ENCODE measurements at places on chromosomes 1 and 21.

DNA sequence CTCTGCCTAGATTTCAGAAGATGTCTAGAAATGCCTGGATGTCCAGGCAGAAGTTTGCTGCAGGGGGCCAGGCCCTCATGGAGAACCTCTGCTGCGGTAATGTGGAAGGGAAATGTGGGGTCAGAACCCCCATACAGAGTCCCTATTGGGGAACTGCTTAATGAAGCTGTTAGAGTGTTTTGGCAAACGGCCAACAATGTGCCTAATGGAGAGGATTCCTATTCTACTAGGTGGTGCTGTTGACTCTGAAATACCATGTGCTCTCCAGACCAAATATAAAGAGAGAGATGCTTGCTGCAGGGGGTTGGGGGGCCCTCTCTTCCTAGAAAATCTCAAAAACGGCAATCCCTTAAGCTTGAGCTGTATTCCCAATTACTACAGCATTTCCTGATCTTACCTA is 57.1 kb upstream of the DR1 start:
- peak; percentile 6 for DNase-seq

- no peak for DNase-seq
Observed at GRCh38 chr1:41024953-41025352, 3.4 kb upstream of the SLFNL1 start.

GRCh38 chr1:232754930-232755329 is 50.3 kb upstream of the MAP10 start:
- no peak for DNase-seq

- no peak for DNase-seq
Observed at GRCh38 chr1:226657895-226658545, 81.1 kb downstream of the ITPKB start.

DNA sequence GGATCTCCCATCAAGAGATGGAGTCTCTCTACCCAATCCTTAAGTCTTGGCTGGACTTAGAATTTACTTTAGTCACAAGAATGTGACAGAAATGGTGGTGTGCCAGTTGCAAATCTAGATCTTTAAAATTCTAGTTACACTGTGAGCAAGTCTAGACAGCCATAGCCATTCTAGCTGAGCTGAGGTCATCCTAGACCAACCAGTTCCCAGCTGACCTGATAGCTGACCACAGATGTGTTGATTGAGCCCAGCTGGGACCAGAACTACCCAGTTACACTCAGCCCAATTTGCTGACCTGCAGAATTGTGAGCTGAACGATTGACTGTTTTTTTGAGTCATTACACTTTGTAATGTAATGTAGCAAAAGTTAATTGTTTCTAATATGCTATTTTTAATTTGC is 251.8 kb downstream of the ADGRL2 start:
- no peak for DNase-seq

GRCh38 chr1:236123563-236123962 is 18.8 kb upstream of the GPR137B start:
- DNase-seq, result no peak

- no peak for DNase-seq
Observed at GRCh38 chr1:206710460-206710823, 25.7 kb downstream of the MAPKAPK2 start.

DNA sequence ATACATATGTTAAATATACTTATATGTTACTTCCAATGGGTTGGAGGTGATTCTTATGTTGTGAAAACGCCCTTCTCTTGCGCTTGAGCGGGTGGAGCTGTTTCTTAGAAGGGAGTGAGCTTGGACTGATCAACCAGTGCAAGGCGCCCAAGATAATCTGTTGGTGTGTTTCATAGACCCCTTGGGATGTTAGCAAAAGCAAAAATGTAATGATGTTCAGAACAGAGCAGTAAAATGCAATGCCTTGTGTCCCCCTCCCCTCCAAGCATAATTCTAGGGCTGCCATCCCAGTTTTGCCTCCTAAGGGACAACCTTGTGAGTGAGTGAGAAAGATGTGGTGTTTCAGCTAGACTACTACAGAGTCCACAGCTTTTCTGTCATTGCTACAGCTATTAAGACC is 6.2 kb upstream of the CD34 start:
- DNase-seq, result no peak

GRCh38 chr21:37711836-37712568 is 204.3 kb downstream of the KCNJ6 start:
- peak; percentile 76 for DNase-seq

DNA sequence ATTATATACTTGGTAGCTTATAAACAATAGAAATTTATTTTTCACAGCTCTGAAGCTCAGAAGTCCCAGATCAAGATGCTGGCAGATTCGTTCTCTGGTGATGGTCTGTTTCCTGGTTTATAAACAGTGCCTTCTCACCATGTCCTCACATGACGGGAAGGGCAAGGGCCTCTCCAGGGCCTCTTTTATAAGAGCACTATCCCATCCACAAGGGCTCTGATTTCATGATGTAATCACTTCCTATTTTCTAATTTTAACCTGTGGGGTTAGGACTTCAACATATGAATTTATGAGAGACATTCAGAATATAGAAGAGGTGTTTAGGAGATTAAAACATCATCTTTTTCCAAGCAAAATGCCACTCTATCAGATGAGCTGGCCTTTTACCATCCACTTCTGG is 32.1 kb upstream of the PLPPR4 start:
- no peak for DNase-seq

DNA sequence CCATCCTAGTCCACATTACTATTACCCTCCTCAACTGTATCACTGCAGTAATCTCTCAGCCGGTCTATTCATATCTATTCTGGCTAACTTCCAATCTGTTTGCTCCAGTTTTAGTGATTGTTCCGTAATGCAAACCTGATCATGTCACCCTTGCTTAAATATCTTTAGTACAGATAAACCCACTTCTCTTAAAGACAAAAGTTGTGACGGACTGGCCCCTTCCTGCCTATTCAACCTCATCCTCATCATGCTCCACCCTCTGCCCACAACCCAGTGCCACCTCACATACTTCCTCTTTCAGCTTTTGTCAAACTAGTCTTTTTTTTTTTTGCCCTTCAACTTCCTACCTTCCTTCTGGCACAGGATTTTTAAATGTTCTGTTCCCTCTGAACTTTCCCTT is 2.8 kb upstream of the C1orf162 start:
- DNase-seq, result no peak

- peak; percentile 66 for DNase-seq
Observed at GRCh38 chr21:36765229-36765628, 66.3 kb downstream of the SIM2 start.

DNA sequence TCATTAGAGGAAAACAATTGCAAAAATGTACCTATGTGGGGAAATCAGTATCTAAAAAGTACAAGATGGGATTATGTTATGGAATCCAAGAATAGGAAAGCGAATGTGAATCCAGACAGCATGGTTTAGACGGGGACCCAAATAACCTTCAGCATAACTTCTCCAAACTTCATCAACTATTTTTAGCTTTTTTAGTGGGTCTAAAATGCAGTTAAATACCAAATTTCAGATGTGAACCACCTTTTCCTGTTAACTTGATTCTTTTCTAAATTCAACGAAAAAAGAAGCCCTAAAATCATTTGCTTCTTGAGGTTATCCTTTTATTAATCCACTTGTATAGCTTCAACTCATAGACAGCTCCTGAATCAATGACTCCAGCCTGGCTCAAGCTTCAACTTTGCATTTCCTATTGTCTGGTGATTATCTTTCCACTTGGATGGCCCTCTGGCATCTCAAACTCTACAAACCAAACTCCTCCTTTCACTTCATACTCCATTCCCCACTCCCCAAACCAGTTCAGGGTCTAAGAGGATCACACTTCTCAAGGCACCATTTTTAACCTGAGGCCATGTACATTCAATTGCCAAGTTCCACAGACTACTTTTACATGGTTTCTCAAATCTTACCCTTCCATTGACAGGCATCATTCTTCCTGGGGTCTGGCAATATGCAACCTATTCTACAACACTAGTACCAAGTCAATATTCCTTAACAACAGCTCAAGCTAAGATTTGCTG is 7.4 kb downstream of the ERRFI1 start:
- no peak for DNase-seq

- no peak for DNase-seq
Observed at GRCh38 chr21:15804247-15805005, 74.6 kb downstream of the USP25 start.

GRCh38 chr1:31373056-31373896 is at the start of gene FABP3:
Gene FABP3, minus strand, starts transcription at chr1:31373076. Its CDS starts 62 bp downstream, at chr1:31373014.
- DNase-seq, result peak; percentile 42

DNA sequence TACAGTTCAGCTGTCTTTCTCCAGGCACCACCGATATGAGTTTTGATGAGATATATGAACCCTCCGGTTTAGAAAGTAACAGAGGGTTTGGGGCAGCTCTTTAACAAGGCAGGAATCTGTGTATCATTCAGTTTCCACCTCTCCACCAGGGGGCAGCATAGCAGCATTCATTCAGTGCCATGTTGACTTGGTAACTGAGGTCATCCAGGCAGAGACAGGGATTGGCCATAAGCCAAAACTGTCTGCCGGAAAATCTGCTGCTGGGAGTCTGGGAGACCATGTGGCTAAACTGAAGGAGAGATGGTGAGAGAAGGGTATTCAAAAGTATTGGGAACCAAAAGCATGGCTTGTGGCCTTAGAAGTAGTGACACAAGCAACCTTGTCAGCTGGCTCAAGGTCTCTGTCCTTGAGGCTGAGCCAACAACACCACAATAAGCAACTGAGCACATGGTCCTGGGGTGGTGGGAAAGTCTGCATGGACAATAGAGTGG is 98.5 kb downstream of the LMX1A start:
- DNase-seq, result peak; percentile 48

DNA sequence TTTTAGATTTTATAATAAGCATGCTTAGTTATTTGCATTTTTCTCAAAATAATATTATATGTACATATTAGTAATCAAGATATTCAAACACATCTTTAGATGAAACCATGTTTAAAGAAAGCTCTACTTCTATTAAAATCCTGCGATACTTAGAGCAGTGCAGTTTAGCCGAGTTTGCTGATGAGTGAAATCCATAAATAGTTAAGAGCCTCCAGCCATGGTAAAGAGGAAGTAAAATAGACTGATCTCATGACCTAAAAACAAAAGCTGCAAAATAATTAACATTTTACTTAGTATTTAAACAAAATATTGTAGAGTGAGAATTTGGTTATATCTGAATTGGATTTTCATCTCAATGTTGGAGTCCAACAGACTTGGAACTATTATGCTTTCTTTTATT is 147.4 kb upstream of the NRIP1 start:
- DNase-seq, result no peak

DNA sequence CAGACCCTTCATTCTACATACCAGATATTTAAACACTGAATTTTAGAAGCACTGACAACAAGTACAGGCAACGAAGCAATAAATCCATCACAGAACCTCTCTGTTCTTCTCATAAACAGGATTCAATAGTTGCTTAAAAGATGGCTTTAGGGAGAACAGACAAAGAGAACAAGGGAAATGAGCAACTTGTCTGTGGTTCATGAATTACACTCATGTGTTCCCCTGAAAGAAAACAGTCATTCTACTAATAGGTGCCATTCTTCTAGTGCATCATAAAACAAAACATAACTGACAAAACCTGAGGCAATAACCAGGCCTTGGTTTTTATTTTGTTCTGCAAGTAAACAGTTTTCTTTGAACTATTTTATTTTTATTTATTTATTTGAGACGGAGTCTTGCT is 6.8 kb downstream of the GNL2 start:
- DNase-seq, result no peak

DNA sequence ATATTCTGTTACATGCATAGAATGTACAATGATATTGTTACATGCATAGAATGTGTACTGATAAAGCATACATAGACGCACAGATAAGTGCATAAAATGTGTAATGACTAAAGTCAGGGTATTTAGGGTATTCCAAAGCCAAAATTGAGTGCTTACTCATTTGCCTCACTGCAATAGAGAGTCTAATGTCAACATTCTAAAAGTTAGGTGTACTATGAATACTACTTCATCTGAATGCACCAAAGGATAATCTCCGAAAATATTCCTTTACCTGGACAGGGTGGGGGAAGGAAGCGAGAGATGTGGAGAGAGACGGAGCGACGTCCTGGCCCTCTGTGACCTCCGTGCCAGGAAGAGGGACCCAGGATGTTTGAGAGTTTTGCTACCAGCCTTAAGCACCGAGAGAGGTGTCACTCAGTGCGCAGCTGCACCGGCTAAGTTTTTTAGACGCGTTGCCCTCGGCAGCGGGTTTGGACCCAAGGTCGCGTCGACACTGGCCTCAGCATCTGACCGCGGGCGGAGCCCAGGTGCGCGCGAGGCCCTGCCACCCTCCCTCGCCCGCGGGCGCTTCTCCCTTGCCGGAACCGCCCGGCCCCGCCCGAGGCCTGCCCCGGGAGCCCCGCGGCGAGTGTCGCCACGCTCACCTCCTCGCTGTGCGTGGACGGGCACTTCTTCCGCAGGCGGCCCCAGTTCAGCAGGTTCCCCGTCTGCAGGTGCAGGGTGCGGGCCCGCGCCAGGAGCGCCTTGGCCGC is 660 bp downstream of the GCLM start:
- no peak for DNase-seq

- DNase-seq, result peak; percentile 22
Observed at GRCh38 chr1:222557148-222557547, 9.2 kb upstream of the HHIPL2 start.

Measured in fibroblast of upper back skin (primary cell).